ENCODE measurements at places on chromosomes 3 and 15. TPM values are rescaled to one million over a fixed set of nuclear protein-coding genes. Genes with fewer than 3 reads are reported as not detected.

DNA sequence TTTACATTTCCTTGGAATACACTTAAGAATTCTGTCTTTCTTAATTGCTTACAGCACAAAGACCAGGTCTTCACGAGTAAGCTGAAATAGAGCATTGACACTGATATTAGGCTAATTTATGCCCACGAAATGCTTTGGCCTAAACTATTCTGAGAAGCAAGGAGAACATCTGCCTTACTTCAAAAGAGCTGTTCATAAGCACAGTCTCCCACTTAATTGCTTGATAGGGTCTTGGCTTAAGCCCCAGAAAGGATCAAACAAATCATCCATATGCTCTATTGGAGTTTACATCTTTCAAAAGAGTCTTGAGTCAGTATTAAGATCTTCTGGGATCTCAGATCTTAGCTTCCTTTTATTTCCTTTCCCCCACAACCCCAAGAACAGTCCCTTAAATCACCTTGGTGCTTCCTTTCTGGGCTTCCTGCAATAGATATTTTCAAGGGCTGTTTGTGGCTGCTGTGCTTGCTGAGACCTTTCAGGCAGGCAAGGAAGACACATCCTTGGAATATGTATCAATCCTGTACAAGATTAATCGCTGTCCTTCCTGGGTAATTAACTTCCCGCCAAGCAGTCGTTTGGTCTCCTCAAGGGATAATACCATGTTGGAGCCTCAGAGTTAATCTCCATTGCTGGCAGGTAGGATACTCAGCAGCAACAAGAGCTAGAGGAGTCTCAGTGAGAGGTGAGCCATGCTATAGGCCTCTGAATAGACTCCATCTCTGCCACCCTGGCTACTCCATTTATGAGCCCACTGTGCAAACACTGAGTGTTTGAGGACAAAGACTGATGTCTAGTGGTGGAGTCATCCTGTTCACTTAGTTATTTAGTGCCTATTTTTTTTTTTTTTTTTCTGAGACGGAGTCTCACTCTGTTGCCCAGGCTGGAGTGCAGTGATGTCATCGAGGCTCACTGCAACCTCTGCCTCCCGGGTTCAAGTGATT, 37.1 kb downstream of the TMEM158 start:
- H3K4me1 ChIP-seq: peaks cover under 1% of the 10 kb centered on the region
- no peak for DNase-seq
- H3K4me3 ChIP-seq: no peak overlapping the region
- no peaks in the 10 kb centered on the region for H3K36me3 ChIP-seq
- no peaks in the 10 kb centered on the region for H3K27me3 ChIP-seq

- H3K36me3 ChIP-seq: peaks cover under 1% of the 10 kb centered on the region
- no peak for DNase-seq
- no peak overlapping the region for H3K27ac ChIP-seq
- no peak overlapping the region for H3K4me3 ChIP-seq
- H3K27me3 ChIP-seq: no peaks in the 10 kb centered on the region
These were observed 49.8 kb downstream of the RUBCN start for GRCh38 chr3:197686899-197687298.

PP2D1 gene
- not detected for total RNA-seq

REC114 gene
- total RNA-seq: not detected

DISP2 gene
- 3.3 TPM for total RNA-seq
